GM23338 (cell line): ENCODE measurements at places on chromosomes 5 and 9.

DNA sequence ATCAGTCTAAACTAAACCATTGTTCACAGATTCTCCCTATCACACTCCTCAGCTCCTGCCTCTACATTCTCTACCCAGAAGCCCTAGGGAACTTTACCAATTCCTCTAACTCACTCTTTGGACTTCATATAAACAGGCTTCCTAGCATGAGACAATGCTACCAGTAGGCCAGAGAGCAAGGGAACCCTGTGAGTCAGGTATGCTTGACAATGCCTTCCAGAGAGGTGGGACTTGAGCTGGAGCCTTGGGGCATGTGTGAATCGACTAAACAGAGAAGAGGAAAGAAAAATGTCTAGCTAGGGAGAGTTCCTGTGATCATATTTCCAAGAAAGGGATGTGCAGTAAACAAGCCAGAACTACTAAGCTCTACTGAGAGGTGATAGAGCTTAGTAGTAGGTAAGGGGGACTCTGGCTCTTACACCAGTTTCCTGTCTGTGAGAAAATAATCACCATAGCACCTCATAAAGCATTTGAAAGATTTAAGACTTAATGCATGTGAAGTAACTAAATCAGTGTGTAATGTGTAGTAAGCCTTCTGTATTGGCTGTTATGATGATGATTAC lies 6.4 kb upstream of the RFK start:
- no peak for DNase-seq

- DNase-seq = peak; percentile 93
Observed at GRCh38 chr9:104093647-104094533, at the start of gene SMC2. TSS of gene SMC2 (plus strand) at chr9:104094309. CDS start at chr9:104095385, 1,076 bp downstream.

DNA sequence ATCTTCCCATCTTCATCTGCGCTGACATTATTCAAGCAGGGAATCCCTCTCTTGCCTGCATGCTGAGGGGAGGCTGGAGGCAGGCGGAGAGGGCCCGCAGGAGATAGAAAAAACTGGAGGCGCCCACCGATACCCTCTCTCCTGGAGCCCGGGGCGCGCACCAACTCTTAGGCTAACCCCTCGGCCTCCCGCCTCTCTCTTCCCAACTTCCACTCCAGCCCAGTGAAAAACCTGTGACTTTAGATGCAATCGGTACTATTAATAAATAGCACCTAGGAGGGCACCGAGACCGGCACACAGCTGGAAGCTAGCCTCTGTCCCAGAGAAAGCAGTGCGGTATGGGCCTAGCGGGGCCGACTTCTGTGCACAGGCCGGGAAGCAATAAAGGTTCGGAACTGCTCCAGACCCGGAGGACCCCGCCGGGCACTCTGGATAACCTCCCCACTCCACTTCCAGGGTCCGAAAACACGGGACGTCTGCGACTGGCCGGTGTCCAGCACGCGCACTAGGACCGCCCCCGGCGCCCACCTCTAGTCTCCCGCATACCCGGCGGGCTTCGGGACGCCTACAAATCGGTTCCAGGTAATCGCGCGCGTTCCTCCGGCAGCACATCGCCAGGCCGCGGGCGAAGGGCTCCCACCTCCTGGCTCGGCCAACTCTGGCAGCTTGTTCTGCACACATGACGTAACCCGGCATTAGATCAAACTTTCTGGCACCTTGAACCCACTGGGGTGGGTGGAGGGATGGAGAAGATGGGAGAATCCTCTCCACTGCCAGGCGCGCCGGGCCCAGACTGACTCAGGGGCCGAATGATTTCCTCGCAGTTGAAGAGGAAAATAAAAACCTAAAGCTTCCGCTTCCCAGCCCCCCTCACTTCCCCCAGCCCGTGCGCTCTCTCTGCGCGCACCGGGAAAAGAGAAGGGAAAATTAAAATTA lies 1.4 kb downstream of the EFNA5 start:
- peak; percentile 71 for DNase-seq

DNA sequence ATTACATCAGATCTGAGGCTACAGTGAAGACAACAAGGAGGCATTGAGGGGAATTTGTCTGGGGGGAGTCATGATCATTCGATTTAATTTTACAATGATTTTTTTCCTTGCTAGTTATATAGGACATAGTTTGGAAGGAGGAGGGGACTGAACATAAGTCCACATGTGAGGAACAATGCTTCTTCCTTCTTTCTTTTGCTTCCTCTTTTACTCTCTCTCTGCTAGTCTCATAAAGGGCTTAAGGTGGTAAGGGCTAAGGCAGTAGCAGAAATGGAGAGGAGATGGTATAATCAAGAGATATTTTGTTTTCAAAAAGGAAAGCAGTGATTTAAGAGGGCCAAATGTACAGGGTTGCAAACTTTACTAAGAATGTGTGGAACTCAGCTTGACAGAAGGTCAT lies 64.3 kb downstream of the GRIN3A start:
- DNase-seq = no peak

DNA sequence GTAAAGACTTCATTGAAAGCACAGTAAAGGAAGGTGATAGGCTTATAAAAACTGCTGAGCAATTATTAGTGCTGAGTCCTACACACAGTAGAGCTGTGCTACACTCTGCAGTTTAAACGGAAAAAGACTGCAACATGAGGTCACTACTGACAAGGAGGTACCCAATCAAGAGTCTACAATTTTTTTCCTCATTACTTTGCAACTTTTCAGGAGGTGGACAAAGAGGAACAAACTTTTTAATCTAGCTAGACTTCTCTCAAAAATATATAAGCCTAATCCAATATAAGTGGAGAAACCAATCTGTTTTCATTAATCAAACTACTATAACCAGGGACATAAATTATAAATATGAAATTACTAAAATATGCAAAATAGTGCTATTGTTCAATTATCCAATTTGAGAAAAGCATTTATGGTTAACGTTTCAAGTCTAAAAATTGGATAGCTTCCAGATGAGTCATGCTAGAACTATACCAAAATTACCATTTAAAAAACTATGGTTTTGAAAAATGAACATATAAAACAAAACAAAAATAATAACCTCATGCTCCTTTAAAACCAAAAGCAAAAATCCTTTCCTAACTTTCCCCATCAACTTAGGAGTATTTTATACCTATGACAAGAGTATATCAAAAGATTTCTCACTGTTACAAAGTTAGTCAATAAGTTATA lies 37.7 kb downstream of the FAM13B start:
- no peak for DNase-seq

GRCh38 chr9:133224762-133225161 lies 15.7 kb upstream of the OBP2B start:
- no peak for DNase-seq
